ENCODE measurements at places on chromosomes 12 and 14.

DNA sequence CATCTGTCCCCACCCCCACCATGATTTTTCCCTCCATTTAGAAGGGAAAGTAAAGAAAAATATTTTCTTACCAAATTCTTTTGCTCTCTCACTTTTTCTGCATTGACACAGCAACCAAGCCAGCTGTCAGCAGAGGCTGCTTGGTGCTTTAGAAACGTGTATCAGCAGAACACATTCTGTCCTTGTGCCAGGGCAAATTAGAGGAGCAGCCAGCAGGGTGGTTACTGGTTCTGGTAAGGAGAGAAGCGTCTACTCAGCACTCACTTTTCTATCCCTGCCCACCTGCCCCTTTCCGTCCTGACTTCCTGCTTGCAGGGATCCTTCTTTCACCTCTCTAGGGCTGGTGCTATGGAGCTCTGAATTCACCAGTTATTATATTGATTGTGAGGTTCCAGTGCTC, 327.5 kb upstream of the PDE3A start:
- DNase-seq: no peak

DNA sequence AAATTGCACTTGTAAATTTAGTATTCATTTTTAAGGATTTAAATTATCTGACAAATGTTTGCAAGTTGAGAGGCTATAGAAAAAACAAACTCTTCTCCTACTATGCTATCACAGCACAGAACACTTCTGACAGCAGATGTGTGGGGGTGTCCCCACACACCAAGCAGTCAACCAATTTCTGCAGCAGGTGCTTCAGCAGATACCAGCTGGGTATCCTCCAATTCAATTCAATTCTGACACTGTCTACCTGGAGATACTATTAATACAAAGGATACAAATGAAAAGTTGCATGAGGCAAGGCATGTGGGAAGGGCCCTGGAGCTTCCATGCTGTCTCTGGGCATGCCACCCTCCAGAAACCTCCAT, 35.1 kb downstream of the PCNX1 start:
- DNase-seq: no peak

DNA sequence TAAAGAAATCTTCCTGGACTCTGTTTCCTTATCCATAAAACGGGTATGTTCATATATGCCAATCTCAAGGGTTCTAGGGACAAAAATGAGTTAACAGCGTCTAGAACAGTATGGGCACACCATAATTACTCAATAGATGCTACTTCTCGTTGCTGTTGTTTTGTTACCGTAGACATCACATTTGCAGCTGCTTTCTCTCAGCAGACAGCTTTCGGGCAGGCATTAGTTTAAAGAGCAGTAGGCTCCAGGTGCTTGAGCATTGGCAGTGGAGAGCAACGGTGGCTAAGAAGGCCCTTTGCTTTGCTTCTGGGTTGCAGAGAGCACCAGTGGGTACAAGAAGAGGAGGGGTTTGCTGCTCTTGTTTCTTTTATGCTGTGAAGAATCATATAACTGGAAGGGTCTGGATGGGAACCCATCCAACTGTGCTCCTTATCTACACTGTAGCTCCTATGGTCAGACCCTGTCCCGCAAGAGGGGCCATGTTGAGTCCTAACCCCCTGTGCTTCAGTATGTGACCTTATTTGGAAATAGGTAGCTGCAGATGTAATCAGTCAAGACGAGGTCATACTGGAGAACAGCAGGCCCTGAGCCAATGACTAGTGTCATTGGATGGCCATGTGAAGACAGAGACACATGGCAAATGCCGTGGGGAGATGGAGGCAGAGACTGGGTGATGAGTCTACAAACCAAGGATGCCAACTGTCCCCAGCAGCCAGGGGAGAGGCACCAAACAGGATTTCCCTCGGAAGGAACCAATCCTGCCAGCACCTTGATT, 120.0 kb downstream of the RBM19 start:
- peak; percentile 42 for DNase-seq

- DNase-seq: no peak
Observed at GRCh38 chr12:123101526-123101925, 49.4 kb downstream of the PITPNM2 start.

GRCh38 chr12:5912437-5913334, 32.4 kb downstream of the ANO2 start:
- DNase-seq: no peak

DNA sequence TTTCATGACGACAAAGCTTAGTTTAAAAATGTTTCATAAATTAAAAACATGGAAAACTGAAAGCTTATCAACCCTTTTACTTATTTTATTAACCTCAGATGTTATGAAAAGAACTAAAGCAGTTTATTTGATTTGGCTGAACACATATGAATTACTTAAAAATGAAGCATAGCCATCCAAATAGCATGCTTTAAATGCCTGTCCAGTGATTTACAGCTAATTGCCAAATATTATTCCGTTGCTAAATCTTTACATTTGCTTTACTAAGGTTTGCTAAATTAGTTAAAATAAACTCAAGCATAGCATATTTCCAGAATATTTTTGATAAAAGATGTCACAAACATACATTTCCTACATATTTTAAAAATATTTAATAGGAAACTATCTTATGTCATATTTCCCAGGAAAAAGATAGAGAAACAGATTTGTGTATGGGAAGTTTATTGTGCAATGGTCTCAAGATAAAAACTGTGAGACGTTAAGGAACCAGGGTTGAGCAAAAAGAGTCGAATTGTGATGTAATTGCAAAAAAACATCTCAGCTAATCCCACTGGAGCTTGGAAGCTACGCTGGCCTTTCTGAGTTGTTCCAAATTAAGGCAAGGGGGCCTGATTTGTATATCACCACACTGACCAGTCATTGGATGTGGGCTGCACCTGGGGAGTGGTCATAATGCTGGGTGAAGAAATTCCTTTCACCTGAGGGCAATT, 25.8 kb downstream of the GPR135 start:
- DNase-seq: peak; percentile 76

- DNase-seq: peak; percentile 29
Observed at GRCh38 chr12:63301311-63301710, 150.3 kb upstream of the AVPR1A start.

DNA sequence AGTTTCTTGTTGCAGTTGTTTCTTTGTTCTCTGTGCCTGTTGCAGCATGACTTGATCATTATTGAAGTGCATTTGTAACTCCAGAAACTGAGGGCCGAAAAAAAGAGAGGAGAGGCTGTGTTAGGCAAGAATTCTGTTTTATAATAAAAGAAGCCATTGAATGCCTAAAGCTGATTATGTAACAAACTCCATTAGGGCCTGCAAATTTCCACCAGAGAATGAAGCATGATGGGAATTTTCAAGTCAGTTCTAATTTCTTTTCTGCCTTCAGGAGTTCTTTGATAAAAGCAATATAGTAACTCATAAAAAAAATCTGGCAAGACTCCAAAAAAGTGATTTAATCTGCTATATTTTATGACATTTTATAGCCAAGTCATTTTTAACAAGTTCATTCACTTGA, 156.7 kb upstream of the RASSF8 start:
- DNase-seq: no peak

GRCh38 chr14:91837076-91837475, 30.3 kb downstream of the TC2N start:
- DNase-seq: no peak

- peak; percentile 95 for DNase-seq
Observed at GRCh38 chr14:103427485-103428443, 42.5 kb downstream of the MARK3 start.

- DNase-seq: peak; percentile 78
Observed at GRCh38 chr14:74649673-74650072, 37.6 kb upstream of the LTBP2 start.

GRCh38 chr14:69593018-69593677, 18.2 kb upstream of the SUSD6 start:
- peak; percentile 48 for DNase-seq

GRCh38 chr14:91103116-91103515, 10.8 kb upstream of the DGLUCY start:
- DNase-seq: no peak

- DNase-seq: peak; percentile 7
Observed at GRCh38 chr14:39396448-39396847, 35.8 kb downstream of the FBXO33 start.

- DNase-seq: peak; percentile 47
Observed at GRCh38 chr12:1348606-1349005, 245.8 kb downstream of the FBXL14 start.

GRCh38 chr14:74712499-74713394, at the start of the genes AREL1 and FCF1:
Gene AREL1, minus strand, starts transcription at chr14:74713080. Its CDS starts 27,465 bp downstream, at chr14:74685615.
Gene FCF1, plus strand, starts transcription at chr14:74713144. Its CDS starts 54 bp downstream, at chr14:74713198.
- DNase-seq: peak; percentile 90

DNA sequence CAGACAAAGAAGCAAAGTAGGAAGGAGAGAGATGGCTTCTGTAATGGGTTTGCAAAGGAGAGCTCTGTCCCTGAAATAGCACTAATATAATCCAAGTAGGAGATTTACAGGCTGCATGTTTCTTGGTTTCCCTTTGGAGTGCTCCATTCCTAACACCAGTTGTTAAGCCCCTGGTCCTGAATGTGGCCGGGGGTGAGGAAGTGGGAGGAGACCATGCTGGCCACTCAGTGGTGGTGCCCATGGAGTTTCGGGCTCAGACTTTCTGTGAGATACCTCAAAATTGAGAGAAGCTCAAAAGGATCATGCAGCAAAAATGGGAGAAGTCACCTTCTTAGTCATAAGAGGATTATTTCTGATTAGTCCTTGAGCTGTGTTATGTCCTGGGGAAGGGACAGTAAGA, 88.5 kb downstream of the DAD1 start:
- no peak for DNase-seq

DNA sequence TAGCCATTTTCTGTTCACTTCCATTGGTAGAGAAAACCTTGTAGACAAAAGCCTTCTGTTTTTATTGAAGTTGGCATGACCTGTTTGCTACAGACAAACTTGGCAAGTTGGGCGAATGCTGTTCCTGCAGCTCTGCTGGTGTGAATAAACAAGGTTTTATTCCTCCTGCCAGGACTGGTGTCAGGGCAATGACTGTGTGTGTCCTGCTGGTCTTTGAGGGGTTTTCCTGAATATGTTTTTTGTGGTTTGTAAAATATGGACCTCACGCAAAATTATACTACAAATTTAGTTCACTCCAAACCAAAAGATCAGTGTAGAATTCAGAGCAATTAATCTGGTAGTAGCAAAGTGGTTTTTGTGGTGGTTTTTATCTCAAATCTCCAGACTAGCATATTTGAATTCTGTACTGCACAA, 140.8 kb downstream of the ERC1 start:
- no peak for DNase-seq

GRCh38 chr14:64825509-64825908, 54.2 kb downstream of the SPTB start:
- DNase-seq: no peak

DNA sequence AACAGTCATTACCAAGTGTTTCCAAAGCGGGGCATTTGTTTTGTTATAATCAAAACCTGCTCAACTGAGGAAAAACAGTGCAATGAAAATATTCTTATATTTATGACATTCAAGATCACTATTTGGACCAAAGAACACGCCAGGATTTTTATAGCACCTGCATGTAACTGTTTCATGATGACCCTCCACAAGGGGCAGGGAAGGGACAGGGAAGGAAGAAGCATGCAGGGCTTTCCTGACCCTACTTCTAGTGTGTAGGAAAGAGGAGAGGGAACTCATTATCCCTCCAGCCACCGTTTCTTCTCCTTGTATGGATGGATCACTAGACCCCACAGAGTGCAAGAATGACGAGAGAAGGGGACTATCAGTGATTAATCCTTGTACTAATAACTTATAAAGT, 49.4 kb downstream of the SPPL3 start:
- DNase-seq: no peak

DNA sequence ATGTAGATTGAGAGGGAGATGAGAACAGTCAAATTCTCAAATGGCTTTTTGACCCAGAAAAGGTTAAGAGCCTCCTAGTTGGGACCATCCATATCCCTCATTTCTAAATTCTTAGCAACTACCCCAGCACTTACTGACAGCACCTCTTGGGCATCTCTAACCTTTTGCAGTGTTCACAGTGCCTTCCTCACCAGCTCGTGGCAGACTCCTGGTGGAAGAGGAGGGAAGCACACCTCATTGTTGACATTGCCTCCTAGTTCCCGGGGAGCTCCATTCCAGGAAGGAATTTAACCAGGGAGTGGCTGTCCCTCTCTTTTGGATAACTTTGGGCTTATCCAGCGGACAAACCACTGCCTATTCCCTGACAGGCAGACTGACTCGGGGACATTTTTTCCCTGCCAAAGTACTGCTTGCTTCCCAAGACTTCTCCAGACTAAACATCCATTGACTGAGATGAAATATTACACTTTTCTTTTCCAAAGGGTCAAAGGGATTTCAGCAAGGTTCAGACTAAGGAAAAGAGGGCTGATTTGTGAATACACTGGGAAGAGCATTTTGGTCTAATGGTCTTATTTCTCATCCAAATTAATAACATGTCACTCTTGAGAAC, 9.0 kb upstream of the OR6J1 start:
- peak; percentile 85 for DNase-seq

DNA sequence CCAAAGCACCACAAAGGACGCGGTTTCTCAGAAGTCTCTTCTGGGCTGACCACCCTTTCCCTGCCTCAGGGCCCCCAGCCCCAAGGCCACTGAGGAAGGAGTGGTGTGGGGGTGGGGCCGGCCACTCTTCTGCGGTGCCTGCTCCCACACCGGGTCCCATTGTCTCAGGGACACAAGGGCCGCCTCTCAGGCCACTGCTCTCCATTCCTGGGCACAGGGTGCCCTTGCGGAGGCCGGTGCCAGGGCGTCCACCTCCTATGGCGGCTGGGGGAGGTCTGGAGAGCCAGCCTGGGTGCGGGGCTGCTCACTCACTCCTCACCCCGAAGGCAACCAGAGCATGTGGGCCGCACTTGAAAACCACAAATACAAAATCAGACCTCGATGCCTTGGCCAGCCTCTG, 44.1 kb downstream of the PRIMA1 start:
- no peak for DNase-seq

- DNase-seq: no peak
Observed at GRCh38 chr12:124493809-124494750, 73.3 kb downstream of the NCOR2 start.

DNA sequence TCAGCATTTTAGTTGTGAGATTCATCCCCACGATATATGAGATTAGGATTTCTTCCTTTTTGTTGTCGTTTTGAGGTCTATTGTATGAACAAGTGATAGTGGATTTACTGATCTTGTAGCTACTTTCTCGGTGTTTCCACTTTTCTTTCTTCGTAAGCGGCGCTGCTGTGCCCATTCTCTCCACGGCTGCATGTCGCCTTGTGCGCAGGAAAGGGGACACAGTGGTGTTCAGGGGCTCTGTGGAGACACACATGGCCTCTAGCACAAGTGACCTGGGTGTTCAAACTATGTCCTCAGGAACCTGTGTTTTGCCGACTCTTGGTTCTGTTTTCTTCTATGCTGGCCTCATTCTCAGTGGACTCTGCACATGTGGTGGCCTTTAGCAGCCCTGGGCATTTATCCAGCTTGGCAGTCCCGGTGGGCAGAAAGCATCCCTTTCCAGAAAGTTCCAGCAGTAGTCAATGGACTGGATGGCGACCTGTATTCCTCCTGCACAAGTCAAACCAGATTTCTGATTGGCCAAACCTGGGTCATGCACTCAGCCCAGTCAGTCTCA, 18.7 kb downstream of the CKAP4 start:
- DNase-seq: no peak

DNA sequence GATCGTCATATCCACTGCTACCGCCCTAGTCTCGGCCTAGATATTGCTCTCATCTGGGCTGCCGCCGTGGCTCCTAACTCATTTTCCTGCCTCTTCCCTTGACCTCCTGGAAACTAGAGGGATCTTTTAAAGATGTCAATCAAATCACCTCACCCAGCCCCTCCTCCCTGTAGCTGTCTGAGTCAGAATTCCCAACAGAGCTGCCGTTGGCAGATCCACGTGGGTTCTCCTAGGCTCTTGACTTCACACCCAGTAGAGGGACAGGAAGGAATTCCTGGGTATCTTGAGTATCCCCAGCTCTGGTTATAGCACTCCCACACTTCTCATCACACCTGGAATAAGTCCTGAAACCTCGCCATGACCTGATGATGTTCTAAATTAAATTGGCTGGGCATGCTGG, 11.9 kb downstream of the TGFB3 start:
- DNase-seq: no peak

GRCh38 chr14:64541261-64541971, 875 bp downstream of the HSPA2 start:
- DNase-seq: peak; percentile 32

All from EH (cell line).